ENCODE measurements at places on chromosomes 6 and 20.

DNA sequence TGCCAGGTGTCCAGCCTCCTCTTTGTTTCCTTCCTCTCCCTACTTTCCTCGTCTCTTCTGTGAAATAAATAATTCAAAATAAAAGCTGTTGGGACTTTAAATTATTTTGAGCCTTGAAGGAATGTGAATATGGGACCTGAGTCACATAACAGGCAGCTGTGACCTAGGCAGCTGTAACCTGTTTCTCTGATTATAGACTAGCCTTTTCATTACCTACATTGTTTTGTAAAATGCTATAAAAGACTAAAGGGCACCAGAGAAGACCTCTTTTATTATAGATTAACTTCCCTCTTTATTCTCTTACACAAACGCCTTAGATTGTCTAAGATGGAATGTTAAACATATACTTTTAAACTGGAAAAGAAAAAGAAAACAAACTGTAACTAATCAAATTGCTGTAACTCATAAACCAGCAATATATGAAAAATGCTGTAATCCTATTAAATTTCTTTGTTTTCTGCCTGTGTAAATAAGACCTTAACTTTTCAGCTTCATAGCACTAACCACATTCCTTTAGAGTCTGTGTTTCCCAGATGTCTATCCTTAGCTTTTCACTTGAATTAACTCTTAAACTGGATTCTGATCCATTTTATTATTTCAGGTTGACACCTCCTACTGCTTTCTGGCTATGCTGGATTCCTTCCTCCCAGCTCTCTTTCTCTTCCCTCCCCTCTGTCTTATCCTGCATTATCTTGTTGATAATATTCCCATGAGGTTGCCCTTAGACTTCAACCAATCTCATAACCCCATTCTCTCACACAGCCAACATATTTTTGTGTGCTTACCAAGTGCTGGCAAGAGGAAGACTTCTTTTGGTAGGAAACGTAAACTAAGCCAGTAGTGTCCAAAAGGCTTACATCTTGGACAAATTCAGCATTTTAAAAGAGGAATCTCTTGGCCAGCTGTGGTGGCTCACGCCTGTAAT lies 69.2 kb downstream of the TPD52L1 start:
- DNase-seq, result no peak

- no peak for DNase-seq
Measured at GRCh38 chr20:16929756-16930155, 181.6 kb downstream of the OTOR start.

- no peak for DNase-seq
Measured at GRCh38 chr20:237489-237888, 10.4 kb downstream of the DEFB129 start.

GRCh38 chr20:24771542-24772061 lies 177.5 kb upstream of the CST7 start:
- DNase-seq, result no peak

DNA sequence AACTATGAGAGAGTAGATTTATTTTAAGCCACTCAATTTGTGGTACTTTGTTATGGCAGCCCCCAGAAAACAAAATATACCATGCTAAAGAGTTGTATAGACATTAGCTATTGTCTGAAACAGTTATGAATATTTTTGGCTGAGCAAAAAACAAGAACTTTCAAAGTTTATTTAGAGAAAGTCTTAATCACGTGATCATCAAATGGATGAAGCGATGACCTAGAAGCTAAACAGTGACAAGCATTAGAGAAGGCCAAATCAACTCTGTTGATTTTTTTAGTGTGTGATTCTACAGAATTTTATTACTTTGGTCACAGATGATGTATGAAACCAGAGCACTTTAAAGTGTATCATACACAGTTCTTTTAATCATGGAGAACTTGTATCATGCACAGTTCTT lies 1247.9 kb upstream of the MAP3K7 start:
- DNase-seq, result no peak

GRCh38 chr20:33438481-33438880 lies 5.1 kb downstream of the SNTA1 start:
- DNase-seq, result no peak

- no peak for DNase-seq
Measured at GRCh38 chr6:90494067-90494780, 92.6 kb downstream of the MAP3K7 start.

DNA sequence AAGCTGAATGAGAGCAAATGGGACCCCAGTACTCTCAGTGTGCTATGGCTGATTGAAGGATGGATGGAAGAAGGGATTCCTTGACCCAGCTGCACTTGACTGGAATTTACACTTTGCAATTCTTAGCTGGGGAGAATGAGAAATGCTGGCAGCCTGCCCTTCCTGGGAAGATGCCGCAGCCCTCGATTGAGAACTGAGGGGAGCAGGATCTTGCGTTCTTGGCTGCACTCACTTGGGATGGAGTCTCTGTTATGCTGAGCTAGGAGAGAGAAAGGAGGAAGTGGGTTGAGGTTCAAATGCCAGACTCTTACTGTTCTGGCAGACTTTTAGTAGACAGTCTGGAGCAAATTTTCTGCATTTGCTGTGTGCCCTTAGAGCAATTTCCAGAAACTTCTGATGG lies 221.2 kb downstream of the FNDC1 start:
- no peak for DNase-seq

DNA sequence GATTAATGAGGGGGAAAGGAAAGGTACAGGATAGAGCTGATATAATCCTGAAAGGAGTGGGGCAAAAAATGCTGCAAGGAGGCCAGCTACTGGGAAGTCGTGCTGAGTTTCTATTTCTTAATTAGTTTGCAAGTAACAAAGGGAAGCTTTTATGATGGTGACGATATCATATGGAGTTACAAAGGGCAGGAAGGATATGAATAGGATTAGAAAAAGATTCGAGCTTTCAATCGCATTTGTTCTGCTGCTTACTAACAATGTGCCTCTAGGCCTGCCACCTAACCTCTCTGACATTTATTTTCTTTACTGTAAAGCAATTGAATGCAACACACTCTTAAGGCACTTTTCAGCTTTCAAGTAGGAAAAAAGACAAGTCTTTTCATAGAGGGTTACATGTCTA lies 219.2 kb downstream of the CLVS2 start:
- DNase-seq, result no peak

DNA sequence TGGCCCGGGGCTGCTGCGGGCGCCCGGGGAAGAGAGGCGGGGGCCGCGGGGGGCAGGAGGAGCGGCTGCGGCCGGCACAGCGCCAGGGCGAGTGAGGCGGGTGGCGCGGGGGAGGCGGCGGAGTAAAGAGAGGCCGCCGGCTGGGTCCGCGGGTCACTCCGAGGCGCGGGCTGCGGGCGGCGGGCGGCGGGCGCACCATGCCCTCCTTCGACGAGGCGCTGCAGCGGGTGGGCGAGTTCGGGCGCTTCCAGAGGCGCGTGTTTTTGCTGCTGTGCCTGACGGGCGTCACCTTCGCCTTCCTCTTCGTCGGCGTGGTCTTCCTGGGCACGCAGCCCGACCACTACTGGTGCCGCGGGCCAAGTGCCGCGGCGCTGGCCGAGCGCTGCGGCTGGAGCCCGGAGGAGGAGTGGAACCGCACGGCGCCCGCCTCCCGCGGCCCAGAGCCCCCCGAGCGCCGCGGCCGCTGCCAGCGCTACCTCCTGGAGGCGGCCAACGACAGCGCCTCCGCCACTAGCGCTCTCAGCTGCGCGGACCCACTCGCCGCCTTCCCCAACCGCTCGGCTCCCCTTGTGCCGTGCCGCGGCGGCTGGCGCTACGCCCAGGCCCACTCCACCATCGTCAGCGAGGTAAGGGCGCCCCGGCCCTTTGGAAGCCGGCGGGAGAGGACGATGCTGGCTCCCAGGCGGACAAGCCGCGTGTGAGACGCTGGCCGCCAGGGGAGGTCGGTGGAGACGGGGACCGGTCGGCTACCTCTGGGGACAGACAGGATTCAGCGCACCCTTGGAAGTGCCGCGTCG lies at the start of gene SLC22A3:
Gene SLC22A3, plus strand, starts transcription at position 156 of the 797 bp plus-strand sequence. Its CDS starts 42 bp downstream, at position 198.
- DNase-seq, result peak; percentile 68

GRCh38 chr6:93300661-93301060 lies 118.7 kb downstream of the EPHA7 start:
- DNase-seq, result no peak

GRCh38 chr6:137202078-137202477 lies 17.1 kb downstream of the IFNGR1 start:
- DNase-seq, result no peak

GRCh38 chr6:31009731-31010130 lies 543 bp upstream of the MUC22 start:
- DNase-seq, result no peak

DNA sequence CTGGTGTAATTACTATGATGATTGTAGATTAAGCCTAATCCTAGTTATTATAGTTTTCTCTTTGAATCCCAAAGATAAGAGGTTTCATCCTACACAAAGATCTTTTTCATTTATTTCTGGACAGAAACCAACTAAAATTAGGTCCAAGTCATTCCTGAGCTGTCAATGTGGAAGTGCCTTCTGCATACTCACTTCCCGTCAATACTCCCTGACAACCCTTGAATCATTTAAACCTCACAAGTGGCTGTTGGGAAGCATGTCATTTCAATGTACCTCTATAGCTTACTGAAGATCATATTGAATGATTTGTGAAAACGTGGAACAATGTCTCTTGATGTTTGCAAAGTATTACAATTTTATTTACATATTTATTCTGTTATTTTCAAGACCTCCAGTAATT lies 274.1 kb downstream of the HACE1 start:
- DNase-seq, result no peak

DNA sequence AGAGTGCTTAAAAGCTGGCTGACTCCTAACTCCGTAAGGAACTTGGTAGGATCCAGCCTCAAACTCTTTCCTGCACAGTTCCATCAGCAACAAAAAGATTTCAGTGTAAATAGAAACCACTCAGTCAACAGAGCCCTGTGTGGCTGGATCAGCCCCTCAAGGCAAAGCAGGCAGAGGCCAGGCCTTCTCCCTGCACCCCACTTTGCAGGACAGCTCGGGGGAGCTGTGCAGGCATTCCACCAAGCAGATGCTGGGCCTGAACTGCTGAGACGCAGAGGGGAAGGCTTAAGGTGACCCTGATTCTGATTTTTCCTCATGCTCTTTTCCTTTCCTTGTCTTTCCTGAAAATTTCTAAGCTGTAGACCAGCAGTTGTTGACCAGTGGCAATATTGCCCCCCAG lies 91.5 kb downstream of the NFATC2 start:
- no peak for DNase-seq

DNA sequence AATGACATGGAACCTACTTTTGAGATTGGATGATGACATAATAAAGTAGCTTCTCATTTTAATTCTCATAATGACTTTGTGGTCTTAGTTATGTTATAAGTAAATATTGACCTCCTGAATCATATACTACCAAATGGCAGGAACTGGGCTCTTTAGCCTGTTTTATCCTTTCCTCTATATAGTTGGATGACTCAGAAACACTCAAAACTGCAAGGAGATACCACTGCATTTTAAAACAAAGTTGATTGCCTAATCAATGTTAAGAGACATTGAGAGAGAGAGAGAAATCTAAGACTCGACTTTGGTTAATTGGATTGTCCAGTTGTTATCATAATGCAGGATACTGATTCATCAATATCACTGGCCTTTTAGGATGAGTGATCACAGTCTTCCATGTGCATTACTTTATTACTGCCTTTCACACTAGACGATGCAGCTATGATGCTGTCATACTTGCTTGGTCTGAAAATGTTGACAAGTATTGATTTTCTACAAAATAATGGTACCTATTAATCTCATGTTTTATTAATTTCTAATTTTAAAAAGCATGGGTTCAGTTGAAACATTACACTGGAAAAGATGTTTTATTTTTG lies 320.0 kb downstream of the NKAIN2 start:
- DNase-seq, result no peak

- no peak for DNase-seq
Measured at GRCh38 chr6:36333931-36334725, 2.6 kb downstream of the BNIP5 start.

- DNase-seq, result no peak
Measured at GRCh38 chr6:56009636-56010035, 134.2 kb upstream of the BMP5 start.

DNA sequence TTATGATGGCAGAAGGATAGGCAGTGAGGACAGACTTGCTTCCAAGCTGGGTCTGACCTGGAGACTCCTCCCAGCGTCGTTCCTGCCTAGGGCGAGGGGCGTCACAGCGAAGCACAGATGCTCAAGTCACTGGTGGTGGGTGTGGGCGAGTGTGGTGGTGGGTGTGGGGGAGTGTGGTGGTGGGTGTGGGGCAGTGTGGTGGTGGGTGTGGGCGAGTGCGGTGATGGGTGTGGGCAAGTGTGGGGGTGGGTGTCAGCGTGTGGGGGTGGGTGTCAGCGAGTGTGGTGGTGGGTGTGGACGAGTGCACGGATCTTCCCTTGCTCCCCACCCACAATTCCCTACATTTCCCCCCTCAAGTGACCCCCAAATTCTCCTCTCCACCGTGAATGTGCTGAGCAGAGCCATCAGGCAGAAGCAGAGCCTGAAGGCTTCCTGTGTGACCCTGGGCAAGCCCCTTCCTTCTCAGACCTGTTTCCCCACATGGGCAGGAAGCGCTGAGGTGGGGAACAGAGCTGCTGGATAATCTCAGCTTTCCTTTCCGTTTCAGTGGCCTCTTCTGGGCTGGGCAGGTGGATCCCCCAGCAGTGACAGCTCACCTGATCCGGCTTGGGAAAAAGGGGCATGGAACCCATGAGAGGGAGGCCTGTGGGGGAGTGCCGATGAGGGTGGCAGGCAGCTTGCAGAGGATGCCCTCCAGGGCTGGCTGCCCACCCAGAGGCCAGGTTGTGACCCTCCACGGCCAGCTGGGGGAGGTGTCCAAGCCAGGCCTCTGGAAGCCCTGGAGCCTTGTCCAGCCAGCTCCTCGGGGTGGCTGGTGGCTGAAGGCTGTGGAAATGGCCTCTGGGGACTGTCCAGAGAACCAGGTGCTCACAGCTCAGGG lies 42.9 kb downstream of the RSPO4 start:
- no peak for DNase-seq

- DNase-seq, result no peak
Measured at GRCh38 chr6:25777031-25777430, 22.5 kb downstream of the SLC17A4 start.

DNA sequence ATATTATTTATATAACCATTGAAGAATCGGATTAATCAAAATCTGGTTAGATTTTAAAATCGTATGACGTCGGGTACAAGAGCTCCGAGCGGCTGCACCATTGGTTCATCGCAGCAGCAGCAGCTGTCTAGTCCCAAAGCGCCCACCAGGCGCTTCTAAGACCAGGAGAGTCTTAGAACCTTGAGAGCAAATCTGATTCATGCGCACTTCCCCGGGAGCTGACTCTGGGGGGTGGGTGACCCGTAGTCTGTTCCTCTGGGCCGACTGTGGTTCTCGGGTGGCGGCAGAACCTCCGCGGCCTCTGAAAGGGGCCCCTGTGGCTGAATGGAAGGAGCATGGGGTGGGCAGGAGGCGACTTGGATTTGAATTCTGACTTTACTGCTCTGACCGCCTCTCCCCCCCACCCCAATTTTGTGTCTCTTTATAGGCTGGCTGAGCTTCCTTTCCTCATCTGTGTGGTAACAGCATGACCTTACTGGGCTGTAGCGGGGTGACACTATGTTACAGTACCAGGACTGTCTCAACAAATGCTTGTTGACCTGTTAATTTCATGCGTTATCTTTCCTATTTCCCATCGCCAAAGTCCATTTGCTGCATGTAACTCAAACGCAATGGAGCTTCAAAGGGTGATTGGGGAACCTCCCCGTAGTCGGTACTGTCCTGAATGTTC lies 119.7 kb downstream of the RTN4IP1 start:
- DNase-seq, result no peak

GRCh38 chr20:40894237-40894630 lies 134.4 kb upstream of the TOP1 start:
- DNase-seq, result no peak

- no peak for DNase-seq
Measured at GRCh38 chr6:36536873-36537547, 10.3 kb downstream of the STK38 start.

GRCh38 chr20:50992733-50993457 lies 30.0 kb downstream of the KCNG1 start:
- DNase-seq, result no peak

GRCh38 chr6:34788111-34788510 lies 3.8 kb upstream of the BLTP3A start:
- DNase-seq, result no peak
